ENCODE measurements at places on chromosomes 7 and 10.

DNA sequence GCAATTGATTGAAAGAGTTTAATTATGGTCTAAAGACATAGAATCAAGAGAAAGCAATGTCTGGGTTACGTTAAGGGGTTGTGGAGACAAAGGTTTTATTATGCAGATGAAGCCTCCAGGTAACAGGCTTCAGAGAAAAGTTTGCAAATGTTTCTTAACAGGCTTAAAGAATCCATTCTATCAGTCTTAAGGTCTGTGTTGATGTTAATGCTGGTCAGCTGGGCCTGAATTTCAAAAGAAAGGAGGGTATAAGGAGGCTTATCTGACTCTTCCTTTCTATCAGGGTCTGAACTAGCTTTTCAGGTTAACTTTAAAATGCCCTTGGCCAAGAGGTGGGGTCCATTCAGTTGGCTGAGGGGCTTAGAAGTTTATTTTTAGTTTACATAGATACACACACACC, 1004.5 kb upstream of the C7orf33 start:
- DNase-seq: no peak

GRCh38 chr7:97024209-97025129, at the start of gene DLX5:
TSS of gene DLX5 (minus strand) at chr7:97024831. CDS start at chr7:97024623, 208 bp downstream.
- DNase-seq: no peak

- DNase-seq: no peak
Observed at GRCh38 chr7:127920787-127921438, 110.3 kb downstream of the LRRC4 start.

- no peak for DNase-seq
Observed at GRCh38 chr10:31792745-31793144, 135.9 kb downstream of the ARHGAP12 start.

GRCh38 chr7:8228766-8229674, 32.9 kb downstream of the ICA1 start:
- DNase-seq: no peak

DNA sequence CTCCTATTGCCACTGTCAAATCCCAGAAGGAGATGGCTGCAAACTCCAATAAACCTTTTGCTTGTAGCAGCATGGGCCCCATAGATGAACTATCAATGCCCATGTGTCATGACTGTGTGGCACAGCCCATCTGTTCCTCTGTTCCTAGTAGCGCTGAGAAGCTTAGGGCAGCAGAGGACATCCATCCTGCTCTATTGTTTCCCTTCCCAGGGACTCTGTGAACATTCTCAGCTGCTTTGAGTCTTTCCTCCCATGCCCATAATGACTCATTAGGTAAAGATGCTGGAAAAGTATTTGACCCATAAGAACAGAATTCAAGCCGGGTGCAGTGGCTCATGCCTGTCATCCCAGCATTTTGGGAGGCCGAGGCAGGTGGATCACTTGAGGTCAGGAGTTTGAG, 28.3 kb downstream of the STMP1 start:
- DNase-seq: peak; percentile 54

DNA sequence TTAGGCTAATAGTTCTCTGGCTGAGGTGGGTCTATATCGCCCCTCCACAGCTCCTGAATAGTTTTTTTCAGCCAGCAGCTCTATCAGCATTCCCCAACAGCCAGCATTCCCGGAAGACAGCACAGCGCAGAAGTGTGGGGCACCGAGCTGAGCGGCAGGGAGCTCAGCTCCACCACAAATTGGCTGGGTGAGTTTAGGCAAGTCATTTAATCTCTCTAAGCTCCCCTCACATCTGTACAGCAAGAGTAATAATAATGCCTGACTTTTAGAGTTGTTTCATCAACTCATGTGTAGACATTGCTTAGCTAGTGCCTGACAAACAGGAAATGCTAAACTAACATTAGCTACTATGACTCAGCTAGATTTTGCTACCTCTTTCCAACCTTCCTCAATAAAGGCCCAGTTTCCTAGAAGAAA, 247.9 kb upstream of the PTN start:
- no peak for DNase-seq

DNA sequence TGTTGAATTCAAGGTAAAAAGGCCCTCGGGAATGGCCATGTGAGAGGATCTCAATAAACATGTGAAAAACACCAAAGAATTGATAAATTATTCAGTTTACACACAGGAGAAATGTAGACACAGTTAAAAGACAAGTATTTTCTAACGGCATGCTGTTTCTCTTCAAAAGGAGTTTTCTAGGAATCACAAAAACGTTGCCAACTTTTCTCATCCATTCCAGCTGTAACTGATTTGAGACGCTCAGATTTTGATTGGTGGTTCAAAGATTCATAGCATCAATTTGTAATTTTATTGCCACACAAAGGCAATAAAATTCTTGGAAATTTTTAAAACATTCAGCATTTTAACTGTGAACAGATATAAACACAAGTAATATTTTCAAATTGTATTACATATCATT, 384.9 kb upstream of the PFKP start:
- no peak for DNase-seq

DNA sequence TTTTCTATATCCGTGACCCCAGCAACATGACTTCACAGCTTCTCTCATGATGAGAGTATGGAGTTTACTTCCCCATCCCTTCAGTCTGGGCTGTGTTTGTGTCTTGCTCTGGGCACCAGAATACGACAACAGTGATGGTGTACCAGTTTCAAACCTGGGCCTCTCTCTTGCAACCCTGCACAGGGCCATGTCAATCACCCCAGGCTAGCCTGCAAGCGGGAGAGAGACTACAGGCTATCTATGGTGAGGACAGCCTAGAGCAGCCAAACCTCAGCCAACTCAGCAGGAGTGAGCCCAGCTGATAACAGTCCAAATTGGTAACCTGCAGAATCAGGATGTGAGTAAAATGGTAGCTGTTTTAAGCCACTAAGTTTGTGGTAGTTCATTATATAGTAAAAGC, 235.8 kb downstream of the CHCHD3 start:
- DNase-seq: no peak

DNA sequence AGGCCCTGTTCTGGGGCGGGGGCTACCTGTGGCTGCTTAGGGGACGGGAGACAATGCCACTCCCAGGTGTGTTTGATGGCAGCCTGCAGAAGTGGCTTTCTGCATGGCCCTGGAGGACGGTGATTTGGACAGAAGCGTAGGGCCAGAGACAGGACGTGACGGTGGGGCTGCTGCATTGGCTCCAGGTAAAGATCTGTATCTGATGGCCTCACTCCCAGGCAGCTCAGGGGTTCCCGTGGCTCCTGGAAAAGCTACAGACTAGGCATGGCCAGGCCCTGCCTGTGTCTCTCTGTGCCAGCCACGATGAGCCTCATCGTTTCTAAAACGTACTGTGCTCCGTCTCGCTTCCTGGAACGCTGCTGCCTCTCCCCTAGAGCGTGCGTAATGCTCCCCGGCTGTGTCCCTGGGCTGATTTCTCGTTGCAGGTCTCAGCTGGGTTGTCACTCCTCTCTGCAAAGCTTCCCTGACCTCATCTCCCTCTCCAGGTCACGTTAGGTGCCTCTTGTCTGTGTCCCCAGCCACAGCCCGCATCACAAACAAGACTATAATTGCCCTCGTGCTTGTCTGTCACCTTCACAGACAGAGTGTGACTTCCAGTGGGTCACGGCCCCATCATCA, 12.6 kb downstream of the GTF2IRD1 start:
- no peak for DNase-seq

DNA sequence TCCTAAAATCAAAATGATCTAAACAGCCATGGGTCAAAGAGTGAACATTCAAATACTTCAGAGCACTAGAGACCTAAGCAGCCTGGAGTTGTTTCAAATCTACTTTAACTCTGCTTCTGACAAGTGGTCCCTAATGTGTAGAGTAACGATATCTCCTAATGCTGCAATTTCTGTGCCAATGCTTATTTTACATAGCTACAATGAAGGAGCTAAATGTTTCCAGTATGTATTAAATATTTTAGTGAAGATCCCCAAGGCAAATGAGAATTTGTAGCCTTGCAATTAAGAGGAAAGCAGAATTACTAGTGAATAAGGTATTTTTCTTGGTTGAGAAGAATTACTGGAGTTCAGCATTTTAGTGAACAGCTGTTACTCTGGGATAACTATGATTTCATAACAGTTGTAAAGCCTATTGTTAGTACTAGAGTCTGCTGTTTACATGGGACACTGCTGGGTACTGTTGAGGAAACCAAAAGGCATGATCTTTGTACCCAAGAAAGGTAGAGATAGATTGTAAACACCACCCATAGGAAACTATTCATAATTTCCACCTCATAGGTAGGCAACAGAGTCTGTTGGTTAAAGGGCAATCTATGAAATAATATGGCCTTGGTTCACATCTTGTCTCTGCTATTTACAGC, 271.9 kb downstream of the PLXDC2 start:
- no peak for DNase-seq

DNA sequence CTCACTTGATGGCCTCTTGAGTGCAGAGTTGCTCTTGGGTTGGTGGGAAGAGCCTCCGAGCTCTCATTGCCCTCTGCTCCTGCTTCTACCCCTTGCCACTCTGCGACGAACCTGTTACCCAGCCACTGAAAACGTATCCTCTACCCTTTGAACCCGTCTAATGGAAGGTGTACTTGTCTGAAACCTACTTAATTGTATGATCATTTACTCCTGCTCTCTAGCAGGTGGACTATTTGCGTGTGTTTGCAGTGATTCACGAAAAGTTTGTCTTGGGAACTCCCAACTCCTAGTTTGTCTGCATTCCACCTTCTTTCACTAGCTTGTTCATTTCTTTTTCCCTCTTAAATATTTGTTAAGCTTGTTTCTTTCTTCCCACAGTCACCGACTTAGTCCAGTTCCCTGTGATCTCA, 503 bp downstream of the CROT start:
- DNase-seq: no peak

GRCh38 chr7:97079300-97079699, 38.2 kb upstream of the SDHAF3 start:
- no peak for DNase-seq

DNA sequence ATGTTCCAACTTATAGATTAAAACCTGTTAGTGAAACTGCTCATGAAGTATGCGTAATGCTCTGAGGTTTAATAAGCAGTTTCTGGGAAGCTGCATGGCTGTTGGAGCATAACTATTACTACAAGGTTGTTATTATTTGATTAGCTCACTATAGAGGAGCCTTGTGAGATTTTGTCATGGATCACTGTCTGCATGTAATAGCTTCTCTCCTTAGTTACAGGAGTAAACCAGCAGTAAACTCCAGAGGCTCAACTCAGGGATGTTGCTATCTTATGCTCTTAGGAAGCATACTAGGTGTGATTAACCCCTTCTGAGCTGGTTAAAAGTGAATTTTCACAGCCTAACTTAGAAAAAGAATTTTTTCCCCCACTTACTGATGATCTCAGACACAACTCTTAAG, 63.6 kb upstream of the IFRD1 start:
- DNase-seq: no peak

DNA sequence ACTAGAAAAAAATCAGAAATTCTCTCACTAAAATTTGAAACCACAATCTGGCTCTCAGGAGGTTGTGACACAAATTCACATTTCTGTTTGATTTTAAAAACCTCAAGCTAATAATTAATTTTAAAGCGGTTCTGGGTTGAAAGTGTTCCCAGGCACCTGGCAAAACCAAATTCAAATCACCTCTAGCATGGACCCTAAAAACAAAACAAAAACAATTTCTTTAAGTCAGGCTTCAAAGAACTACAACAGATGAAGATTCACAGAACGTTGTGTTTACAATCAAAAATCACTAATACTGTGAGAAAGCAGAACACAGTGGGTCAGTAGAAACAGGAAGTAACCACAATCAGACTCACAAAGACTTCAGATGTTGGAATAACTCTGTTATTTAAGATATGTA, 7.2 kb upstream of the RELN start:
- no peak for DNase-seq

- no peak for DNase-seq
Observed at GRCh38 chr10:133245439-133246235, 8.0 kb downstream of the VENTX start.

DNA sequence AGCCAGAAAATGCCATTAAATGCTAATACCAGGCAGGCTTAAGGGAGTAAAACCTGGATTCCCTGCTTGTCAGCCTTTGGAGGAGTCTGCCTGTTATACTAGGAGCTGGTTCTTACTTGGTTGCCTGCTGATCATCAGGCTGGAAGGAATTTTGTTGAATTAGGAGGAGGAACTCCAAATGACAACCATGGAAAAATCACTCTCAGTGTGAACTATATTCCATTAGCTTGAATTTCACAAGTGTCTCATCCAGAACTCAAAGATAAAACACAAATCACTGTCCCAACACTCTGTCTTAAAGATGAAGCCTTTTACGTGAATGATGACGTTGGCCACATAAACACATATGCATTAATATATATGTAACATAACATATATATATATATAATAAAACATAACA, 238.9 kb upstream of the PLXDC2 start:
- no peak for DNase-seq

DNA sequence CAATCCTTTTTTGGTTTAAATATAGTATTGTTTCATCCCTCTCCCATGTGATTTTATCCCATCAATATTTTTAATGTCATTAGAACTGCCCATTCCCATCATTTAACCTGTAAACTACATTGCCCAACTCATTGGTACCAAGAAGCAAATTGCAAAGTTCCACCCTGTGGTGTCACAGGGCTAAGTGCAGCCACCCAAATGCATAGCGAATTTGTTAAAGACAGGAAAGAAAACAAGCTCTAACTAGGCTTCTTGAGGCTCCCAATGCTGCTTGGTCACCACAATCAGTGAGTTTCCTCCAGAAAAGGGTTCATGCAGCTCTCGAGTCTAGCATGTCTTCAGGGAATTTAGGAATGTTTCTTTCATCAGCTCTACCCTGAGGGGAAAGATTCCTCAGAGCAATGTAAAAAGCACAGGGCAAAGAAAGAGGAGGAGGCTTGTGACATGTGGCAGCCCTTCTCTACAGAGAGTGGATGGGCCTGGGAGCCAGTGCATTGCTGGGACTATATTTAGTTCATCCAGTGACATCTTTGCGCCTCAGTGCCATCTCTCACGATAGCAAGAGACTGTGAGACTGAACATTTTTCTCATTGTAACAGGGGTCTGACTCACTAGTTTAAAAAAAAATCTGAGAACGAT, 58.1 kb downstream of the CAV1 start:
- no peak for DNase-seq

DNA sequence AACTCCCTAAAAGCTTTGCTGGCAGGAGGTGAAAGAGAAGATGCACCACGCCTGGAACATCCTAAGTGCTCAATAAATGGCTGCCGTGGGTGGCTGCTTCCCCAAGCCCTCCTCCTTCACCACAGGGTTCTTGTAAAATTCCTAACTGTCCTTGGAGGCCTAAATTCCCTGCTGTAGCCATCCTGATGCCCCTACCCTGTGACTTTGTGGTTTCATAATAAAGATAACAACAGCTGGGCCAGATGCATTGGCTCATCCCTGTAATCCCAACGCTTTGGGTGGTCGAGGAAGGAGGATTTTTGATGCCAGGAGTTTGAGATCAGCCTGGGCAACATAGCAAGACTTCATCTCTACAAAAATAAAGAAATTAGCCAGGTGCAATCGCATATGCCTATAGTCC, 341.8 kb downstream of the ANKRD30A start:
- DNase-seq: no peak

DNA sequence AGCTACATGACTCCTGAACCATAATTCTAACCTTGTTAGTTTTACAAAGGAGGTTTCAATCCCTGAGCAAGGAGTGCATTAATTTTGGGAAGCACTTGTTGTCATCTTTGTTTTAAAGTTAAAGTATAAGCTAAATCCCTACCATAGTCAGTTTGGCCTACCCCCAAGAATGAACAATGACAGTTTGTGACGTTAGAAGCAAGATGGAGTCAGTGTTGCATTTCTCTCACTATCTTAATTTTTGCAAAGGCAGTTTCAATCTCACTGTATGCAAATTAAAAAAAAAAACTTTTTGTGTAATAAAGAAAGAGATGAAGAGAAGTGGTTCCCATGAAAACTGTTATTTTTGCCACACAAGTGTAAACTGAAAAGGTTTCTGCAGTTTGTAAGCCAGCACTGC, 50.7 kb upstream of the PIK3AP1 start:
- no peak for DNase-seq

All from non-pigmented ciliary epithelial cell (primary cell).